ENCODE measurements at places on chromosomes 2 and 18. TPM values are rescaled to one million over a fixed set of nuclear protein-coding genes. Genes with fewer than 3 reads are reported as not detected.

Gene ST6GAL2
- total RNA-seq = not detected

- DNase-seq = no peak
Observed at GRCh38 chr2:11786592-11786991, 40.2 kb downstream of the LPIN1 start.

Gene ST8SIA5
- total RNA-seq = 0.23 TPM

- no peak for DNase-seq
Observed at GRCh38 chr2:167253025-167253424, 364.7 kb downstream of the XIRP2 start.

GRCh38 chr2:173599821-173600359 lies 245.2 kb downstream of the CDCA7 start:
- no peak for DNase-seq

- DNase-seq = no peak
Observed at GRCh38 chr2:206937555-206937954, 1.8 kb upstream of the CPO start.

Gene NEUROD1
- total RNA-seq = not detected

DNA sequence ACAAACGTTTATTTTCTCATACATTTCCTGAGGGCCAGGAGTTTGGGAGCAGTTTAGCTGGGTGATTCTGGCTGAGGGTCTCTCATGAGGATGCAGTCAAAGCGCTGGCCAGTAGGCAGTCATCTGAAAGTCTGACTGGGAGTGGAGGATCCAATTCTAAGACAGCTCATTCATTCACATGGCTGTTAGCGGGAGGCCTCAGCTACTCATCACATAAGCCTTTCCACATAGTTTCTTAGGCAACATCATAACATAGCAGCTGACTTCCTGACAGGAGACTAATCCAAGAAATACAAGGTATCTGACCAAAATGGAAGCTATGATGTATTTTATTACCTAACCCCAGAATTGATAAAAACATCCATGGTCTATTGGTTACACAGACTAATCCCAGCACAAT lies 2.9 kb upstream of the MRPL44 start:
- DNase-seq = no peak

Gene CDK5R2
- not detected for total RNA-seq

DNA sequence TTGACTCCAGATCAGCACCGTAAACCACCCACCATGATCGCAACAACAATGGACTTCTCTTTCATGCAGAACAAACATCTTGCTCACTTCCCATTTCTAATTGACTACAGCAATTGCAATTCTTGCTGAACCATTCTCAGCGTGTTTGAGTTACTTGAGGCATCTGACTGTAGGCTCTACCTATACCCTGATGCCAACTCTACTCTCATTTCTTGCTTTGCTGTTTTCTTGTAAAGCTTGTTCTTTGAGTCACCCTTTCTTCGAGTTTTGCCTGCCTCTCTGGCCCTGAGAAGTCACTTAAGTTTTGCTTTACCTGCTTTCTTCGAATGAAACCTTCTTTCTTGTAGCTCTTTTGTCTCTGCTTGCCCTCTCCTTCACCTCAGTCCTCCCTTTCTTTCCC lies 160.5 kb upstream of the RND3 start:
- no peak for DNase-seq

Gene RALBP1
- 57.2 TPM for total RNA-seq

- DNase-seq = no peak
Observed at GRCh38 chr18:26424428-26425147, 123.8 kb downstream of the KCTD1 start.

GRCh38 chr2:184413671-184414229 lies 184.6 kb upstream of the ZNF804A start:
- DNase-seq = no peak

GRCh38 chr2:159963700-159964099 lies 98.7 kb downstream of the PLA2R1 start:
- DNase-seq = no peak

Gene POMC
- total RNA-seq = 4.3 TPM

- no peak for DNase-seq
Observed at GRCh38 chr18:11020161-11020853, 129.1 kb downstream of the PIEZO2 start.

GRCh38 chr2:54801352-54801751 lies 77.9 kb downstream of the EML6 start:
- DNase-seq = no peak

Gene IGFBP5
- 0.02 TPM for total RNA-seq
